SIG-M5 (cell line): ENCODE measurements at places on chromosomes 11 and 22.

DNA sequence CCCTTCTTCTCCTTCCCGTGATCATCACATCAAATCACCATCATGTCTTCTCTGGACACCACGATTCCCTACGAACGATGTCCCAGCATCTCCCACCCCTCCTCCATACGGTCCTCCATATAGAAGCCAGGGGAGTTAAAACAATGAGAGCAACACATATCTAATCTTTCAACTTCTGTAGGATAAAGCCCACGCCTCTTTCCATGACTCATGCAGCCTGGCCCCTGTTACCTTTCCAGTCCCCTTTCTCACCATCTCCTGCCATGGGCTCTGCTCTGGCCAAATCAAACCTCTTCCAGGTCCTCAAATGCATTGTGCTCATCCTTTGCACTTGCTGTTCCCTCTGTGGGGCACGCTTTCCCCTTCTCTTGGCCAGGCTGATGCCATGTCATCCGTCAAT lies 23.6 kb downstream of the RPS6KA4 start:
- no peak for DNase-seq

DNA sequence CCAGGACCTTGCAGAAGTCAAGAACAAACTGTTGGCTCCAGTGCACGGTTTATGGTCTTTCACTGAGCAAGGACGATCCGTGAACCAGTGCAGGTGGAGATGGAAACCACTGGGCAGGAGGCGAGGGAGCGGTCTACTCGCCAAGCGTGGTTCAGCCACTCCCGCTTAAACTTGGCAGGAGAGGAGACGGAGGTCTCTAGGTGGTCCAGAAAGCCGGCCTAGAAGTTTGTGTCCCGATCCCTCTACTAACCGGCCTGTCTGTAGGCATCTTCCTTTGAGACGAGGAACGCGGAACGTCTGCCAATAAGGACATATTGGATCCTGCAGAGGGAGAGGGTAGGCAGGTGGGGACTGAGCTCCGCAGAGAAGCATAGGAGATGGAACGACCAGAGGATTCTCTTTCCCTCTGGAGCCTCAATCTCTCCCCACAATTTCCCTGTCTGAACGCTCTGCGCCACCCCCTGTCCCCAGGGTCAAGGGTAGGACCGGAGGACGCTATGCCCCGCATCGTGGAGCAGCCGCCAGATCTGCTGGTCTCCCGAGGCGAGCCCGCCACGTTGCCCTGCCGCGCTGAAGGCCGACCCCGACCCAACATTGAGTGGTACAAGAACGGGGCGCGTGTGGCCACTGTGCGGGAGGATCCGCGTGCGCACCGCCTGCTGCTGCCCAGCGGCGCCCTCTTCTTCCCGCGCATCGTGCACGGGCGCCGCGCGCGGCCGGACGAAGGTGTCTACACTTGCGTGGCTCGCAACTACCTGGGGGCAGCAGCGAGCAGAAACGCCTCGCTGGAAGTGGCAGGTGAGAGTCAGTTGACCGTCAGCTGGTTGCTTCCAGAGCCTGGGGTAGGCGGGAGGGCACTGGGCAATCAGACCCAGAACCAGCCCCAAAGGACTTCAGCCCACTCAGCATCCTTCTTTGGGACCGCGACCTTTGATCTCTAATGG lies 3.4 kb downstream of the ROBO3 start:
- DNase-seq, result no peak

DNA sequence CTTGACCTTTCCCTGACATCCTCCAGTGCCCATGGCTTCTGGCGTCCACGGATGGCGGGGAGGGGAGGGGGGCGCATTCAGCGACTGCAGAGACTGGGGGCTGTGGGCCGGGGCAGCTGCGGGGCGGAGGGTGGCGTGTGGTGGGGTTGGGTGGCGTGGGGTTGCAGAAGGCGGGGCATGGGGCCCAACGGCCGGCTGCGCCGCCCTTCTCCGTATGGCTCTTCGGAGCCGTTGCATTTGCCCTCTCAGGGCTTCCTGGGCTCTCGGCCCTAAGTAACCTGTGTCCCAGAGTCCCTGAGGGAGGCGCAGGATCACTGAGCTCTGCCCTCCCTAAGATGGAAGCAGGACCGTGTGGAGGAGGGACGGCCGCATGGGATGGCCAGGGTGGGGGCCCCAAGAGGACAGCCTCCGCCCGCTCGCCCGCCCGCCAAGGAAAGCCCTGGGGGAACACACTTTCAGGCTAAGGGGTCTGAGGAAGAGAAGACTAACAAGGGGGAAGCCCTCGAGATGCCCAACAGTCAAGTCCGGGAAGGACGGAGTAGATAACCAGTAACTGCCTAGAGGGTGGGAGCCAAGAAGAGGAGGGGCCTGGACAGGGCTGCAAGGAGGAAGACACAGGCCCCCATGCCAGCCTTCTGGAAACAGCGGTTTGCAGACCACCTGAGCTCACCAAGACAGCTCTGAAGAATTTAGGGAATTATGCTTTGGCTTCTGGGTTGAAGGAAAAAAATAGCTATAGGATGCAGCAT lies 9.2 kb upstream of the AIFM3 start:
- DNase-seq, result no peak

GRCh38 chr11:94150056-94150455 lies 21.4 kb downstream of the PANX1 start:
- DNase-seq, result no peak

DNA sequence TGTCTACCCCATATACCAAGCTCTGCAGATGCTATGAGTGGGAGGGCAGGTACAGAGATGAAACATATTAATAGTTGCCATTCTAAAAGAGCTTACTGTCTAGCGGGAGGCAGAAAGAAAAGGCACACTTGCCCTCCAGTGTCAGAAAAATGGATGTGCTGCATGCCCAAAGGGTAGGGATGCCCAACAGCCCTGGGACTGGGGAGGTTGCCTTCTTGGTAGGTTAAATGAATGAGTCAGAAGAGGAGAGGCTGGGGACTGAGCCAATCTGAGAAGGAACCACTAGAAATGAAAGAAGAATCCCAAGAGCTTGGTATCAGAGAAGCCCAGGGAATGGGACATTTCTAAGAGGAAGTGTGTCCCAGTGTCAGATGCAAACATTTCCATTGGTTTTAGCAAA lies 1.2 kb downstream of the BIRC3 start:
- no peak for DNase-seq

DNA sequence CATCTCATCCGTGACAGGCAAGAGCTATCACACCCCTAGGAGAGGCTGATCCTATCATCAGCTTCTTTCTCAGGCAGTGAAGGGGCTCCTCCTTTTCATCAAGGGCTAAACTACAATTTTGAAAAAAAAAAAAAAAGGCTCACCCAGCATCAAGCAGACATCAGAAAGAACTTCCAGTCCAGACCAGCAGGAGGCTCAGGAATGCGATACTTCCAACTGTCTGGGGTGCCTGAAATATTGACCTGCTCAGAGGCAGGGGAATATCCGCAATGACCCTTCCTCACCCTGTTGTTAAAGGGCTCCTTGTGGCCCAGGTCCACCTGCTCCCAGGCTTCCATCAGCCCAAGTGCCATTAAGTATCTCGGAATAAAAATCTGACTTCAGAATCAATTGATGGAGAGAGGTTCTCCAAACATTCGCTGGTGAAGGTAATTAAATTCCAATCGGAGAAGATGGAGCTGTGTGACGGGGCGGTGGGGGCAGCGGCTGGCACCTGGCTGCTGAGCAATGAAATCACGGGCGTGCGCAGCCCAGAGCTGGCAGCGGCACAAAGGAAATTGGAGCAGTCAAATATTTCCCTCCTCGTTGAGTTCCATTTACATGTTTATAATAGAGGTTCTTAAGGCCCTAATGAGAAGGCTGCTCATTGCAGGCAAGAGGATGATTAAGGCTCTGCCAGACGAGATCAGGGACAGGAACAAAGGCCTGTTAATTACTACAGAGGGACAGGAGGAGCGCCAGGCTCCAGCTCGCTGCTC lies 69.0 kb upstream of the THY1 start:
- no peak for DNase-seq

DNA sequence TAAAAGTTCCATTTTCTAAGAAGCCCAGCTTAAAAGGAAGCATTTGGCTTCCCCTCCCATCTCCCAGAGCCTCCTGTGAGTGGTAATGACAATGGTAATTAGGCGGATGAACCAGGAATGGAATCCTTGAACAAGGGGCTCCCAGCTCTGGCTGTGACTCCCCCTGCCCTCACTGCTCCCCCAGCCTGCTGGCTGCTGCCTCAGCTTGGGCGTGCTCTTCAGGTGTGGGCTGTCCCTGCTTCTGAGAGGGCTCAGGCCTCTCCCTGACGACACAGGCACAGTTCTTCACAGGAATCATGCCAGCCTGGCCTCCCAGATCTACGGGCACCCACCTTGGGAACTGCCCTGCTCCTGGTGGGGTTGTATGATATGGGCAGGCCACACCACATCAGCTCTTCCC lies 81.7 kb upstream of the NARS2 start:
- DNase-seq, result no peak

DNA sequence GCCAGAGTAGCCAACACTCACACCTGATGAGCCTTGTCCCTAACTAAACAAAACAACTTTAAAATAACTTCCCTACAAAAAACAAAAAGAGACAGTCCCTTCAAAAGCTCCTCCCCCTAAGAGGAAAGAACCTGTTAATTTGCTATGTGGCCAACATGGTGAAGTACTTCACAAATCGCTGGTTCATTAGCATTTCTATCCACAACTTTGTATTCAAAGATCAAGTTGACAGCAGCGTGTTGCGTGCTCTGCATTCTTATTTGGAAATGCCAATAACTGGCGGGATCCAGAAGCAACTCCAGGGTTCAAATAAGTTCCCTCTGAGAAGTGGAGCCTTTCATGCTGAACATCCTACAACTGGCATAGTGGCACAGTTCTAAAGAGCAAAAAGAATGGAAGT lies 48.6 kb downstream of the CADM1 start:
- DNase-seq, result no peak

DNA sequence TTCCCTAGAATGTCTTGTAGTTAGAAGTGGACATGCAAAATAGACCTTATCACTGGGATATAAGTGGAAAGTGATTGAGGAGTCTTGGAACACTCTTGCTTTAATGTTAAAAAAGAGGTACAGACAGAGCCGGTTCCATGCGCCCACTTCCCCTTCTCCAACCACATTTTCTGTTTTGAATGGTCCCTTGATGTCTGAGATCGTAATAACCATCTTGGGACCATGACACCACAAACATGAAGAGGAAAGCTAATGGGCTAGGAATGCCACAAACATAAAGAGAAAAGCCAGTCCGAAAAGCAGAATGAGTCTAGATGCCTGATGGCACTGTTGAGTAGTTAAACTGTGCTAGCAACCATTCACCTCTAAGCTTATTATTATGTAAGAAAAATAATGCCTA lies 54.8 kb upstream of the SPON1 start:
- no peak for DNase-seq

DNA sequence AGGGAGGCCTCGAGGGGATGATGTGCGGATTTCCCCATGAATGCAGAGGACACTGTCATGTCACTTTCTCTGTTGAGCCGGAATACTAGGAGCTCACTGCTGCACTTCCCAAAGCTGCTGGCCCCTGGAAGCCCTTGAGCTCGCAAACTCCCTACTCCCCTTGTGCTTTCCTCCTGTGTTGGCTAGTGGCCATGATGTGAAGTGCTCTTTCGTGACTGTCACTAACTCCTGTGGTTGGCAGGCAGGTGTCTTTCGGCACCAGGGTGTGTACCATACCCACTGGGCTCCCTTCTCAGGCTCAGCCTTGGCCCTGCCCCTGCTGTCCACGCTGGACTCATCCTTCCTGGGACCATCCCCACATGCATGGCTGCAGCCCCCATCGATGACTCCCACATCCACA lies 86.2 kb downstream of the BTBD10 start:
- DNase-seq, result no peak

- no peak for DNase-seq
Observed at GRCh38 chr11:44766972-44767278, 40.2 kb downstream of the TSPAN18 start.

DNA sequence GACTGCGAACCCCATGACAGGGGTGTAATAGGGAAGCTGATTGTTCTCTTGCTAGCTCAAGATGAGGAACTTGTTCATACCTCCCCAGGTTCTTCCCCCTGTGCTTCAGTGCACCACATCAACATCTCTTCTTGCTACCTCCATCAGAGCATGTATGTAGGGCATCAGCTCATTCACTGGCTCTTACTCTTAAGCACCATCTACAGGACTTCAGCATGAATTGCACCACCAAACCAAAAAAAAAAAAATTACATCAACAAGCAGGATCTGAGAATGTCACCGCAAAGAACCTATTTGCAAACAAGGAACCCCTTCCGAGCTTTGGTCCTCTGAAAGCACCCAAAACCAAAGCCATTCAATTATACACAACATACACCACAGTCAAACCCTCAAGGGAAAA lies 2226.5 kb upstream of the RAG2 start:
- DNase-seq, result no peak

- DNase-seq, result no peak
Observed at GRCh38 chr11:69152733-69153421, 2.9 kb upstream of the SMIM38 start.

GRCh38 chr11:31957674-31958073 lies 133.2 kb upstream of the RCN1 start:
- DNase-seq, result no peak

GRCh38 chr22:48594757-48595510 lies 1232.7 kb downstream of the BRD1 start:
- DNase-seq, result no peak
